Dorsolateral prefrontal cortex (tissue), 122 donors: ENCODE measurements at places on chromosomes 2 and 18.

GRCh38 chr2:153811516-153811915 is 60.2 kb upstream of the GALNT13 start:
- DNase-seq: no peak

DNA sequence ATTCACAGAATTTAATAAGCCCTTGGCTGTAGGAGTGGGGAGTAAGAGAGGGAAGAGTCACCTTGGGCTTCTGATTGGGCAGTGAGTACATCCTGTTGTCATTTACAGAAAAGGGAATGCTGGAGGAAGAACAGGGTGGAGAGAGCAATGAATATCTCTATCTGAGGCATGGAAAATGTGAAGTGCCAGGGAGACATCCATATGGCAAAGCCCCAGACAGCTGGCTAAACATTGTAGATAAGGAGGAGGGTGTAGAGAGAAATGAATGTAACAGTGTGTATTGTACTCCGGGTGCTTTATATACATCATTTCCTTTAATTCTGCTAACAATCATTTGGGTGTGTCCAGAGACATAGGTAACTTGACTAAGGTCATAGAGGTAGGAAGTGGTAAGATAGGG is 103.5 kb downstream of the UPP2 start:
- no peak for DNase-seq

GRCh38 chr18:9751371-9752031 is 43.4 kb downstream of the RAB31 start:
- no peak for DNase-seq

DNA sequence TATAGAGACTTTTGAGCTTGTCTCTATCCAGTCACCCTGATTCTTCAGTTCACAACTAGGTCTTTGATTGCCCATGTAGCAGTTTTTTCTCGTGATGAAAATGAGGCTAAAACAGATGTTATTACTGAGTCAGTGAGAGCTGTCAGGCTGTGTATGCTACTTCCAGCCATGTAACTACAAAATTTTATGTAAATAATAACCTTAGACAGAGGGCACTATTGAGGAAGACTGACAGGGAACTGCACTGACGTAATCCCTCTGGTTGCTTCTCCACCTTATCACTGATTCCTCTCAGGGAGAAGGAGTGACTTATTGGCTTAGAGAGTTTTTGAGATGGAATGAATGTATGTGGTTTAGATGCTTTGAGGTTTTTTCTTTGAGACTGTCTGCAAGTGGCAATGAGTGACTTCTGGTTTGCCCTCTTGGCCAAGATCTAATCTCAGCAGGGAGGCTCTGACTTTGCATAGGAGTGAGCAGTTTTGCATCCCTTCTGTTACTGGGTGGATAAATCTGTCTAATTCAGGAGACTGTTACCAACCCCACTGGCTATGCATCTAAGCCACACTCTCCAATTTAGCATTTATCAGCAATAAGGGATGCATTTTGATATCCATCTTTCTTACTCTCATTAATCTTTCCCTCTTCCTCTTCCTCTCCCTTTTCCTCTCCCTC is 555.2 kb upstream of the FANCL start:
- no peak for DNase-seq

GRCh38 chr2:179605341-179605740 is 256.1 kb downstream of the ZNF385B start:
- no peak for DNase-seq

GRCh38 chr2:158965641-158966040 is 2.8 kb upstream of the TANC1 start:
- DNase-seq: no peak

- no peak for DNase-seq
These were observed 65.8 kb downstream of the TNS1 start for GRCh38 chr2:217936952-217937351.

DNA sequence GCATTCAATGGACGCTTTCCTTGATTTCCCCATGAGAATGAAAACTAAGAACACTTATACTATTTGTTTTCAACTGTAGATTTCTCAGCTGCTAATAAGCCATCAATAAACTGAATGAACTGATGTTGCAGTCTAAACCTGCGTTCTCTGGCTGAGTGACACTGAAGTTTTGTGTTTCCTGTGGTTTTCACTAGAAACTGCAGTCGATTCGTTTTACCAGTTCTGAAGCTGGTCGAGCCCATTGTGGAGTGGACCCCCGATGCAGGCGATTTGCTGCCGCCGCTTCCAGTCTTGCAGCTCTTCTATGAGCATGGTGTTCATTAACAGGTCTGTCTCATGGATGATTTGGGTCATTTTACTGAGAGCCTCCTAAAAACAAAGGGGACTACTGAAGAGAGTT is 50.6 kb upstream of the STAT1 start:
- DNase-seq: no peak

- DNase-seq: peak; percentile 47
These were observed 3.6 kb downstream of the IGFBP2 start for GRCh38 chr2:216636551-216637450.

DNA sequence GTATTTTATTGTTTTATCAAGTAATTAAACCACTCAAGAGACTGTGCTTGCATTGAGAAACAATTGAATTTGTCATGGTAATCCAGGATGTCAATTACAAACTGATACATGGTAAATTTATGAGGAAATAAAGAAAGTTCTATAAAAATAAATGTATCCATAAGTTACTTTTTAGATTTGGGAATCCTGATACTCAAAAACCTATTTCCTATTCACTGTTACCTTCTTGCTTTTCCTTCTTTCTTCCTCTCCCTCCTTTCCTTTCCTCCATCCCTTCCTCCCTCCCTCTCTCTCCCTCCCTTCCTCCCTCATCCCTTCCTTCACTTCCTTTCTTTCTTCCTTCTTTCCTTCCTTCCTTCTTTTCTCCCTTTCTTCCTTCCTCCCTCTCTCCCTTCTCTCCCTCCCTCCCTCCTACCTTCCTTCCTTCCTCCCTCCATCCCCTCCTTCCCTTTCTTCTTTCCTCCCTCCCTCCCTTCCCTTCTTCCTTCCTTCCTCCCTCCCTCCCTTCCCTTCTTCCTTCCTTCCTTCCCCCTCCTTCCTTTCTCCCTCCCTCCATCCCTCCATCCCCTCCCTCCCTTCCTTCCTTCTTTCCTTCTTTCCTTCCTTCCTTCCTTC is 1299.1 kb upstream of the ZEB2 start:
- DNase-seq: no peak

DNA sequence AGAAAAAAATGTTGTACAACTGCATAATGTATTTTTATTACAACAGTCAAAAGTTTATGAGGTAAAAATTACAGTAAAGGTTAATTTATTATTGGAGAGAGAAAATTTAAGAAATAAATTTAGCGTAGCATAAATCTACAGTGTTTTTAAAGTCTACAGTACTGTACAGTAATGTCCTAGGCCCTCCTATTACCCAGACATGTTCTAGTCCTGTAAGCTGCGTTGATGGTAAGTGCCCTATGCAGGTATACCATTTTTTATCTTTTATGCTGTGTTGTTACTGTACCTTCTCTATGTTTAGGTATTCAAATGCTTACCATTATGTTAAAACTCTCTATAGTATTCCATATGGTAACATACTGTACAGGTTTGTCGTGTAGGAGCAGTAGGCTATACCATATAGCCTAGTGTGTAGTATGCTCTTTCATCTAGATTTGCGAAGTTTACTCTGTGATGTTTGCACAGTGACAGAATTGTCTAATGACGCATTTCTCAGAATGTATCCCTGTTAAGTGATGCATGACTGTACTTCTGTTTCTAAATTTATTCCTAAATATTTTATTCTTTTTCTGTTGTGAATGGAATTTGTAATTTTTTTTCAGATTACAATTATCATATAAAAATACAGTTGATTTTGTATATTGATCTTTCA is 24.5 kb downstream of the ABI2 start:
- no peak for DNase-seq

DNA sequence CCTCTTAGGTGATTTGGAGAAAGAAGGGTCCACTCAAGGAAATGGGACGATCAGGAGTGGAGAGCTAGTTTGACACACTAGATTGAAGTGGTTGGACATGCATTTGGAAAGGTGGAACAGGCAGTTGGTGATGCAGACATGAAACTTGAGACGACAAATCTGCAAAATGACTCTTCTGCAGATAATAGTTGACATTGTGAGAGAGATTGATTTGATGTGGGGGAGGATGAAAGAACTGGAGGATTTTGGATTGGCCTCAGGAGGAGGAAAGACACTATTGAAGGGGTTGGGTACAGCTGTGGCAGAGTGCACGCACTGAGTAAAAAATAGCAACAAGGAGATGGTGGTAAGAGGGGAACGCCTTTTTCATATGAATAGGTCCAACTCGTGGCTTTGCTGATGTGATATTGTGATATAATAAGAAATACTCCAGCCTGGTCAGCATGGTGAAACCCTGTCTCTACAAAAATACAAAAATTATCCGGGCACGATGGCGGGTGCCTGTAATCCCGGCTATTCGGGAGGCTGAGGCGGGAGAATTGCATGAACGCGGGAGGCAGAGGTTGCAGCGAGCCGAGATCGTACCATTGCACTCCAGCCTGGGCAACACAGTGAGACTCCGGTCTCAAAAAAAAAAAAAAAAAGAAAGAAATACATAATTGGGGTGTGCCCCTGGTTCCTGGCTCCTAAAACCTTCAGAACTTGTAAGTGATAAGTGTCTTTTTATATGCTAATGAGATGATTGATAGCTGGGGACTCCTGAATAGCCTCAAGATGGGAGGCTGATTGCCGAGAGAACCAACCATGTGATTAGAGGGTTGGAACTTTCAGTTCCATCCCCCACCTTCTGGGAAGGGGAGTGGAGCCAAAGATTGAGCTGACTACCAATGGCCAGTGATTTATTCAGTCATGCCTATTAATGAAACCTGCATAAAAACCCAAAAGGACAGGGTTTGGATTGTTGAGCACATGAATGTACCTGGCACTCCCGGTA is 9.7 kb downstream of the TTLL4 start:
- no peak for DNase-seq

DNA sequence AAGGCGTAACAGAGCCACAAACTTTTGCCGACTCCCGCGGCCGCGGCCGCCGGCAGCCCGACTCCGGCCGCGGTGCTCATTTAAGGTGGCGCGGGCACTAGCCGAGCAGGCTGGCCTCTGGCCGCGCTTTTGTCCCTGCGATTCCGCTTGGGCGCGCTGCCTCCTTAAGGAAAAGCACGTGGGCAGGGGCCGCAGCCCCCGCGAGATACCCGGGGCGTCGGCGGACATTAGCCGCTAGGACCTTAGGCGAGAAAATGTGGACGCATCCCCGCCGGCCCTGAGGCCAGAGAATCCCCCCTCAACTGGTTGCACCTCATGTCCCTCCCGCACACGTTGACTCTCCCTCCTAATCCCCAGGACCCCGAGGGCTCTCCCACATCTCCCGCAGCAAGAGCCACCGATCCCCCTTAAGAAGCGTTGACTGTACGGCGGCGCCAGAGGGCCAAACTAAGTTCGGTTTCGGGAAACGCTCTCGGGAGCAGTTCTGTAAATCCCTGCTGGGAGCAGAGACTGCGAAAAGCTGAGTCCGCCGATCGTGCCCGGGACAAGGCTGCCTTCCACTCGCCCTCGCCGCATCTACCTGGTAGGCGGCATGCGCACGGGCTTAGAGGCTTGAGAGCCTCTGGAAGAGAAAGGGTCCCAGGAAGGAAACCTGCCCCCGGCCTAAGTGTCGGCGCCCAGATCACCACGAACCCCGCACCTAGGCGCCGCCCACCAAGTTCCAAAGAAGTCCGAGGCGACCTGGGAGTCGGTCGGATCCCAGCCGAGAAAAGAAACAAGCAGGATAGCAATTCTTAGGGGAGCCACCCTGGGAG is 1.8 kb upstream of the SATB2 start:
- peak; percentile 92 for DNase-seq

- no peak for DNase-seq
These were observed 19.4 kb downstream of the TEX44 start for GRCh38 chr2:231612109-231612455.
